ENCODE measurements at places on chromosomes 7 and 10.
A peak's percentile ranks its signal among the peaks of the same experiment; 100 is the strongest.

GRCh38 chr7:125424721-125425120 is 495.1 kb upstream of the POT1 start:
- DNase-seq: no peak

DNA sequence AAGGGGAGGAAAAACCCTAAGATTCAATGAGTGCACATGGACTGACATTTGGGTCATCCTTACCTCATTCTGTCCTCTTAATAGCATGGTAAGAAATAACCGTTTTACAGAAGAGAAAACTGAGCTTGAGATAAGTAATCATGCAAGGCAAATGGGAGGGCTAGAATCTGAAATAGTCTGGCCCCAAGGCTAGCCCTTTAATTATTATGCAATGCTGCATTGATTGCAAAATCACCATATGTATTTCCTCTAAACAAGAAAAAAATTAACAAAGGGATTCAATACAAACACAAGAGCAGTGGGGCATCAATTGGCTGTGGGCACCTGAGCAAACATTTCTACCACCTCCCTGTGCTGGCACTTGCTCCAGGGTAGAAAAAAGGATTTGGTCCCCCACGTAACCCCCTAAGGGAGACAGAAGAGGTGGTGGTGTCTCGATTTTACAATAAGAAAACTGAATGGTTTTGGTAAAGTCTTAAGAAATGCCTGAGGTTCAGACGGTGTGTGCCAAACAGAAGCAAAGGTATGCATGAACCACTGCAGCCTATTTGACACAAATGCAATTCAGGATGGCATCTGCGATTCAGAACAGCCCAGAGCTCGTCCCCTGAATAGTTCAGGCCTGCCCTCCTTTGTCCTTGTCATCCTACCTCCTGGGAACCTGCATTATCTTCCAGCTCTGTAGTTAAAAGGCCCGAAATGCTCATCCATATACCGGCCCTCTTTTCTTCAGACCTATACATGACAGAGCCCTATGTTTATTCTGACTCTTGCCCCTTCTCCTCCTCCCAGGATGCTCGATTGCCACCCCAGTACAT is 23.6 kb downstream of the PIP4K2A start:
- no peak for DNase-seq

- no peak for DNase-seq
Measured at GRCh38 chr10:88423732-88424131, 159.4 kb downstream of the RNLS start.

GRCh38 chr10:93596539-93596938 is 4.5 kb downstream of the RBP4 start:
- DNase-seq: no peak

GRCh38 chr10:92479547-92479946 is 94.3 kb downstream of the IDE start:
- no peak for DNase-seq

DNA sequence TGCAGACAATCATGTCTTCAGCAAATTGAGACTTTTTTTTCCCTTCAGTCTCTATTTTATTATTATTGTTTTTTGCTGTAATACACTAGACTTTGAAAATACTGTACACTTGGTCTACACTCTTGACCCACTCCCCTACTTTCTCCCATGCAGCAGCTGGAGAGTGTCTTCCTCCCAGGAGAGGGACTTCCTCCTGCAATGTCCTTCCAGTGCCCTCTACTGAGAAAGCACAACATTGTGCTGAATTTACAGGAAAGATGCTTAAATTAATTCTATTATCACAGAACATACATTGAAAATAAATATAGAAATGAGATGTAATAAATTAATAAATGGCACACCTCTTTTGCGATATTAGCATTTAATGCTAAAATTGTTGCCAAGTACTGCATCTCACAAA is 411.3 kb downstream of the CCSER2 start:
- no peak for DNase-seq

DNA sequence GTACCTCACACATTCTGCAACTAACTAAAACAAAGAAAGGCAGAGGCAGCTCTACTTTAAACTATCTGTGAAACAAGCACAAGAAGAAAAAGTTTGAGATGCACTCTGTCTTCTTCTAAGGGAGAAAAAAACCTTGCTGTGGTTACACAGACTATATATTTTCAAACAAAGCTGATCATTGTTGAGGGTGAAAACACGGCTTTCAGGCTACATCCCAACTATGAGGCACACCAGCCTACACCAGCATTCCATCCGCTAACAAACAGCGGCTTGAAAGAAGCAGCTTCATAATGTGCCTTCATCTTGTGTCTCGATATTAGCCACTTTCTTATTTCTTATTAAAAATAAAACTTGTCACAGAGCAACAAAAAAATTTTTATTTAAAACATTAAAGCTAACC is 79.1 kb downstream of the USP6NL start:
- DNase-seq: peak; percentile 42

- DNase-seq: peak; percentile 63
Measured at GRCh38 chr10:74967911-74968666, 141.7 kb downstream of the KAT6B start.

DNA sequence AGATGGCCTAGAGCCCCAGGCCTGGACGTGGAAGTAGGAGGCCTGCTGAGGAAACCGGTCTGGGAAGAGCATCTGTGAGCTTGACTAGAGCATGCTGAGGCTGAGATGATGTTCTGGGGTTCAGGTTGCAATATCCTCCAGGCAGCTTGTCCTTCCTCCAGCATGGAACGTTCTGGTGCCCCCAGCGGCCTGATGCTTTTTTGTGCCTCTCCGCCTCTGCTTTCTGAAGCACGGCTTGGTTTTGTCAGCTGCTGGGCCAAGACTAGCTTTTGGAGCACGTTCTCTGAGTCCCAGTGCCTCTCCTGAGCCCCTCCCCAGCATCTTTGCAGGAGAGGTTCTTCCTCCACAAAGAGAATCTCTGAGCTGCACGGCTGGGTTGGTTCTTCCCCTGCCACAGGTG is 682.0 kb upstream of the FOXK1 start:
- no peak for DNase-seq

DNA sequence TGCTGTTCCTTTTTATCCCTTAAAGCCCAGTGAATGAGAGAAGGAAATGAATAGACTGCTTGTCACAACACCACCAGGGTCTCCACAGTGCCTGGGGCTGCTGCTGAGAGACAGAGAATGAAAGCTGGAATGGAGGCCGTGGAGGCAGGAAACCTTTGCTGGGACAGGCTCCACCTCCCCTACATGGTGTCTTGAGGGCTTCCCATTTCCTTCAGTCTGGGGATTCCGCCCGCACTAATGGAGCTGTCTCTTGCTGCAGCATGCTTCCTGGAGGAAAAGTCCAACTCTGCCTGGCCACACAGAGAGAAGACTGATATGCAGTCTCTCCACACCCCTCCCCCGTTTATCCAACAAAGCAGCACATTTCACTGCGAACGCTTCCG is 54.5 kb downstream of the LRRC4 start:
- DNase-seq: no peak

DNA sequence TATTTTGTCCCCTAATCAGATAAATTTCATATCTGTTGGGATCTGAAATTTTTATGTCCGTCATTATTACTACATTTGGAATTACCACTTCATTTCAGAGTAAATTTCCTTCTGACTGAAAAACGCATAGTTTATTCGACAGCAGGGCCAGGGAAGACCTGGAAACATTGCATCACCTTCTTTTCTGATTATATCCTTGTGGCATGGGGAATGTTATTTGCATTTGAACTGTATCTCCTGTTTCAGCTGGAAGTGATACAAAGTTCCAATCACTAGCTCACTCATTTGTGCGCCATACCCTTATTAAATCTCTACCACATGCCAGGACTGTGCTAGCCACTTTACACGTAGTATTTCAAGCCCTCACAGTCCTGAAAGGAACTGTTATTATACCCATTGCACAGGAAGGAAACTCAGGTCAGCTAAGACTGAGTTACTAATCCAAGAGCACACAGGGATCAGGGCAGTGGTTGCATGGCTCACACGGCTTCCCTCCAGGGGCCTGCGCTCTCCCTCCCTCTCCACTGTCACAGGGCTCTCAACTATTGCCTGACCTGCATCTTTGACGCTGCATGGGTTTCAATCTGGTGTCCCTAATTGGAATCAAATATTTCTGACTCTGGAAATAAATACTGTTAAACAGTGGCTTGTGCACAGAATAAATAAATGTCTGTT is 84.4 kb upstream of the NANOS1 start:
- DNase-seq: no peak

DNA sequence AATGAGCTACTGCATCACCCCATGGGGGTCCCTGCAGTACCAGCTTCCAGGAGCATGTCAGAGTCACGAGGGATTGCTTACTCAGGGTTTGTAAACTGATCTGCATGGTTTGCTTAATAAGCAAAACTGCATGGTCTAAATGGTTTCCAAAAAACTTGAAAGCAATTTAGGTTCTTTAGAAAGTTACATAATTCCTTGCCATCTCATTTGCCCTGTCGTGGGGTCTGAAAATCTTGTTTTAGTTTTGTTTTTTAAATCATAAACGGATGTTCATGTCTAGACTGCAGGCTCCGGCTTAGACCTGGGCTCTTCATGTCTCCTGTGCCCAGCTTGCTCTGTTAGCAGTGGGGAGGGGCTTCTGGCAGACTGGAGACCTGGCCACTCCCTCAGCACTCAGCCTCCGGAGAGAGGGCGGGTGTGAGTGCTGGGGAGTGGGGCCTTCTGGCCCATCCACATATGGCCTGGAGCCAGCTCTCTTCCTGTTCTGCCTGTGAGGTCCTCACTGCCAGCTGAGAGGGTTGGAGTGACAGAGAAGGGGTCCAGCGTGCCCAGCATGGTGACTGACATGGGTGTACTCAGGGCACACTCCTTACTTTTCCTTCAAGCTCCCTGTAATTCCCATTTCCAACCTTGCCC is 17.5 kb downstream of the PRF1 start:
- DNase-seq: peak; percentile 90

GRCh38 chr7:80236681-80237080 is 102.0 kb downstream of the GNAI1 start:
- peak; percentile 87 for DNase-seq

- DNase-seq: no peak
Measured at GRCh38 chr10:103833731-103834365, 21.5 kb downstream of the SH3PXD2A start.

DNA sequence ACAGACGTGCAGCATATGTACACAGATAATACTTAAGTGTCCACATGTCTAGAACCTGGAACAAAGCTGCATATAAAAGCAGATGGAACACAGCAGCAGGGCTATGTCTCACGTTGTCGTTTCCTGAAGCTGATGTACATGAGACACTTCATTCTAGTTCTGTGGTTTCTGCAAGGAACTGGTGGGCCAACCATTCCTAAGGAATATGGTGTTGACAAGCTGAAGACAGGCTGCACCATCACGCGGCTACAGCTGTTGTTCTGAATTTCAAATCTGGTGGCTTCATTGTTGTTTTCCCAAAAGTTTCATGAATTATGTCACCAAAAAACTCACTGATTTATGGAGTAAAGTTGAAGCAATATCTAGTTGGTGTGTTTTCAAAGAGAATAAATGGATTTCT is 33.7 kb downstream of the PRKAG2 start:
- DNase-seq: no peak

Data from common myeloid progenitor, CD34-positive (primary cell).